ENCODE measurements at places on chromosomes 4 and X.

DNA sequence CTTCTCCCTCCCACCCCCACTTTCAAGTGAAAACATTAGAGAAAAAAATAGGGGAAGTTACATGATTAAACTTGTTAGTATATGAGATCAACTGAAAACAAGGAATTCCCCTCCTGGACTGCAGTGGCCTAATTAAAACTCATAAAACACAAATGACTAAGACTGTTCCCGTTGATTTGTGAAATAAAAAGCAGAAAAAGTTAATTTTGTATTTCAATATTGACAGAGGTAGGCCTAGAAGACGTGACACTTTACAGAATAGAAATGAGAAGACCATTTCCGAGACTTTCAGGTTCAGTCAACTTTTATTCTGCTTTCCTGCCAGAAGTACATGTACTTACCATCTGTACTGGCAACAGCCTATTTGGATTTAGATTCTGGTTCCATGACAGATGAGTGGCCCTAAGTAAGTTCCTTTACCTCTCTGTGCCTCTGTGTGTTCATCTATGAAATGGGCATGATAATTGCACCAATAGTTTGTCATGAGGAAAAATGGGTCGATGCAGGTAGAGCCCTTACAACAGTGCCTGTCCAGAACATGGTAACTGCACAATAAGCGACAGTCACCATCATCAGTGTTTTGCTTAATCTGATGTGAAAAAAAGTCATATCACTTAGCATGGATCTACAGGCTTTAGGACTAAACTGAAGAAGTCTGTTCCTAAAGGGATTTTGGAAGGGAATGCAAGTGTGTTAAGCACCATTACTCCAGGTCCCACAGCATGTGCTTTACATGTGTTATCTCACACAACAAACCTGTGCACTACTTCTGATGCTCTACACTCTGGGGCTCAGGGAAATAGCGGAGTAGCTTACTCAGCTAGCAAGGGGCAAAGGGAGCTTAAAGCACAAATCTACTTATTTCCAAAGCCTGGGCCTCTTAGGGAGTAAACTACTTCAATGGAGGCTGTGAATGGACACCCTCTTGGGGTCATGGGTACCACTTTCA, 562.3 kb upstream of the DIPK2B start:
- no peak for DNase-seq

- DNase-seq = no peak
Observed at GRCh38 chrX:13859724-13860123, 42.8 kb upstream of the GPM6B start.

DNA sequence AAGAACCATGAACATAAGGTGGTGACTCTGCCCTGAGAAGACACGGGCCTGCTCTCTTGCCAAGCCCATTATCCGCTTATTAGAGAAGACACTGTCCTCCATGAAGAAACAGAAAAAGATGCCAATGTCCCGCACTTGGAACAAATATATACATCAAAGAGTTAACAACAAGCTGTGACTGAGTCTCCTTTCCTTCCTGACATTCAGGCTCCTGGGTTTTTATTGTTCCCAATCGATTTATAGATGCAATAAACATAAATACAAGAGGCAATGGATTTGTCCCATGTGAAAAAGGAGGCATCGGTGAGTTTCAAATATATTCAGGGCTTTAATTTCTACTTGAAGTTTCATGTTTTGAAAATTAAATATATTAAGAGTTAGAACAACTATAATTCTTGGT, 169.2 kb upstream of the CPEB2 start:
- no peak for DNase-seq

- DNase-seq = no peak
Observed at GRCh38 chr4:84419201-84419600, 79.9 kb downstream of the NKX6-1 start.

DNA sequence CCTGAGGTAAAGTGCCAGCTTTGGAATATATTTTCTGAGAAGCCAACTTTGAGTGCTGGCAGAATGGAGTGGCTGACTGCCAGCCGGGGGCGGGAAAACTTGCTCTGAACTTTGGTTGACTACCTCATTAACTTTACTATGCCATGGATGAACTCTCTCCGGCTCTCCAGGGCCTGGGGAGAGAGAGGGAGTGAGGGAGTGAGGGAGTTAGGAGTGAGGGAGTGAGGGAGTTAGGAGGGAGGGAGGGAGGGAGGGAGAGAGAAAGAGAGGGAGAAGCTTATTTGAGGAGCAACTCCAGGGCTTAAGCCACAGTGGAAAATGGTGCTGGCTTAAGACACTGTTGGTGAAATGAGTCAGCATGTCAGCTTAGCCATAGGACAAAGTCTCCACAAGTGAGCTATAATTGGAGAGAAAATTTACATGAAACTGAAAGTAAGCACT, 280.9 kb upstream of the RPS6KA3 start:
- DNase-seq = no peak

DNA sequence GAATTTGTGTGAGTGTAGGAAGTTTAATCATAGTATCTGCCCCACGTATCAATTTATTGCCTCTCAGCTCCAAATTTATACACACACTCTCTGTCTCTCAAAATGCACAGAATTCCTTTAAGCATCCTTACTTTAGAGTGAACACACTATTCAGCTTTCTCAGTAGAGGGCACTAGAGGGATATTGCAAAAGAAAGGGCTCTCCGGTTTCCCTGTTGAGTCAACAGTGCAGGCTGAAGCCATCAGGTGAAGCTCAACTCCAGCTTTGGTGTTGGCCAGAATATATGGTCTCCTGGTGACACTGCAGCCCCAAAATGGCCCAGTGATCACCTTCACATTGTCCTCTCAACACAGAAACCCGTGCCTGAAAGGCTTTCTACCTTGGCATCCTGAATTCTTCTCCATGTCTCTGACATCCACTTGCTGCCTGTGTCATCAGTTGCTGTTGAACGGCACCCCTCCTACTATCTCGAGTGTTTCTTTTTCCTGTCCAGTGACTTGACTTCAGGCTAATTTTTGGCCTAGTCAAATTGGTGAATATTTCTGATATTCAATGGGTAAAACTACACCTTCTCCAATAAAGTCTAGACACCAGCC, 670.5 kb downstream of the GABRG1 start:
- no peak for DNase-seq

GRCh38 chrX:70066646-70067045, 4.4 kb downstream of the OTUD6A start:
- DNase-seq = no peak

- no peak for DNase-seq
Observed at GRCh38 chrX:46559062-46559461, 13.8 kb upstream of the ZNF674 start.

DNA sequence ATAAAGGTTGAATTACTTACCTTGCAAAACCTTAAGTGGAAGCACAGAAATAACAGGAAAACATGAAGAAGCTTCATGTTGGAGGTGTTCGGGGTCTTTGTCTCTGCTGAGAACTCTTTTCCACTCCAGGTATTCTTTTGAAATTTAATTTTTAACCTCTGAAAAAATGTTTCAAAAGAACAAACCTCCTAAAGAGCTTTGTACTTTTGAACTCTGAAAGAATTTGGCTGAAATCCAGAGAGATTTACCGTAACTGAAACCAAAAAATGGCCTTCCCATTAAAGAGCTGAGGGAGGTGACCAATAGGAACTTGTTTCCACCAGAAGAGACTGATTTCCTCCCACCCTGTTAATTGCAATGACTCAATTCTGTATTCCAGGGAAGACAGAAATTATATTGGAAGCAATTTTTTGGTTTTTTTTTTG, at the start of gene CFI:
CFI (minus strand) TSS at position 105 of the 425 bp plus-strand sequence; CDS start at position 77, 28 bp downstream.
- DNase-seq = no peak

Measured in CD8-positive, alpha-beta memory T cell (primary cell).